GM04504 (cell line): ENCODE measurements at places on chromosomes 7 and 10.
A peak's percentile ranks its signal among the peaks of the same experiment; 100 is the strongest.

DNA sequence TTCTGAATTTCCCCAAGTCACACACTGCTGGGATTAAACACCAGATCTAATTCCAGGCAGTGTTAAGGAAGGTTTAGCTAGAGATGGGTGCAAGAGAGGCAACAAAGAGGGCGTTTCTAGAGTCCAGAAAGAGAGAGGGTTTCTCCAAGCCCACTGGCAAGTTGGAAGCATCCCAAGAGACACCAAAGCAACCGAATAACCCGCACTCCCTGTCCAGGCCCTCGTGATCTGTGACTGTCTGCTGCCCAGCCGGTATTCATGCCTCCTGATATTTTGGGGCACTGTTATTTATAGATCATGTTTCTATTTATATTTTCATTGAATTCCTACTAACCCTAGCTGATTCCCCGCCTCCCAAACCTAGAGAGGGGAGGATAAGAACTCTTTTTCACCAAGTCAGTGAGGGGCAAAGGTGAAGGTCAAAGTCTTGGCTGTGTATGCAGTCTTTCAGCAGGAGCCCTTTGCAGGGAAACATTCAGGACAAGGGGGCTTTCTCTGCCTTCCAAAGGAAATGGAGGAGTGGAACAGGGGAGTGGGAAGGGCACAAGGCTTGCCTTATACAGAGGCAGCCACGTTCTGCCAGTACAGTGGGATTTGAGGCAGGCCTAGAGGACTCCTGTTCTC lies 103.6 kb downstream of the SH3PXD2A start:
- DNase-seq, result no peak

- no peak for DNase-seq
Measured at GRCh38 chr7:33959676-33960075, 54.3 kb downstream of the BMPER start.

DNA sequence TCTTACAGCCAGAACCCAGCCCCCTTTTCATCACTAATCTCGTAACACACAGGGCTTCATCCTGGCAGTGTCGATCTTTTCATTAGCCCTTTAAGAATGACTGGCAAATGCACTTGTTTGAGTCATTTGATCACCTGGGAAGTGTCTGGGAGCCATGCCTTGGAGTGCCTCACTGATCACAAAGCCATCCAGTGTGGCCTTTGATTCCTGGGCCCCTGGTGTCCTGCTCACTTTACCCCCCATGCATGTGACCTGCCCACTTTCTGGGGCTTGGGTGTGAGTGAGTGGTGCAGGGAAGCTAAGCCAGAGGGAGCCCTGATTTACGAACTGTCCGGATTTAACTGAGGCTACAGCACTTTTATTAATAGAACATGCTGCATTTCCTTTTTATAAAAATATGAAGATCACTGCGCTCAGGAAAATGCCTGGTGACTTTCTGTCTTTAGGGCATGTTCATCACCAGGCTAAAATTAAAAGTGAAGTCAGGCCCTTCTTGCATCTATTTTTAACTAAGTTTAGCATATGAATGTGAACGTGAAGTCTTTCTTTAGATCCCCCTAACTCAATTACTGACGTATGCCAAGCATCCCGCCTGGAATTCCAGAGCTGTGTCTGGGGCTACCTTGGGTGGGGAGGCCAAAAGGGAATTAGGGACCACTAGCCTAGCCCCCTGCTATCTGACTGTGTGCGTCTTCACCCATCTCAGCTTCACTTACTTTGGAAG lies 23.6 kb downstream of the RBM20 start:
- DNase-seq, result no peak

DNA sequence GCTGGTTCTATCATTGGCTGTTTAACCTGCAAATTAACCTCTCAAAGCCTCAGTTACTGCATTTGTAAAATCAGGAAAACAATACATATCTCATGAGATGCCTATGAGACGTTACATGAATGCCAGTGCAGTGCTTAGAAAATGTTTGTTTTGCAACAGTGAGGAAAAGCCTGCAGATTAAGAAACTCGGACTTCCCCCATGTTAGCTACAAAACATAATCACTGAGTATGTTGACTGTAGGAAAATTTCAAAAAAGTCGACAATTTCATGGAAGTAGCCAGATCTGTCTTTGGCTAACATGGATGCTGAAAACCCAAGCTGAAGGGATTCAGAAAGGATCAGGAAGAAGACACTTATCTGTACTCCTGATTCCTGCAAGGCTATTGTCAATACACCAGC lies 121.4 kb downstream of the TRIL start:
- DNase-seq, result no peak

- no peak for DNase-seq
Measured at GRCh38 chr10:81109200-81109752, 571.6 kb downstream of the SH2D4B start.

GRCh38 chr7:24432677-24433076 lies 140.6 kb upstream of the PALS2 start:
- DNase-seq, result no peak

- no peak for DNase-seq
Measured at GRCh38 chr7:32145911-32146310, 75.7 kb upstream of the PDE1C start.

DNA sequence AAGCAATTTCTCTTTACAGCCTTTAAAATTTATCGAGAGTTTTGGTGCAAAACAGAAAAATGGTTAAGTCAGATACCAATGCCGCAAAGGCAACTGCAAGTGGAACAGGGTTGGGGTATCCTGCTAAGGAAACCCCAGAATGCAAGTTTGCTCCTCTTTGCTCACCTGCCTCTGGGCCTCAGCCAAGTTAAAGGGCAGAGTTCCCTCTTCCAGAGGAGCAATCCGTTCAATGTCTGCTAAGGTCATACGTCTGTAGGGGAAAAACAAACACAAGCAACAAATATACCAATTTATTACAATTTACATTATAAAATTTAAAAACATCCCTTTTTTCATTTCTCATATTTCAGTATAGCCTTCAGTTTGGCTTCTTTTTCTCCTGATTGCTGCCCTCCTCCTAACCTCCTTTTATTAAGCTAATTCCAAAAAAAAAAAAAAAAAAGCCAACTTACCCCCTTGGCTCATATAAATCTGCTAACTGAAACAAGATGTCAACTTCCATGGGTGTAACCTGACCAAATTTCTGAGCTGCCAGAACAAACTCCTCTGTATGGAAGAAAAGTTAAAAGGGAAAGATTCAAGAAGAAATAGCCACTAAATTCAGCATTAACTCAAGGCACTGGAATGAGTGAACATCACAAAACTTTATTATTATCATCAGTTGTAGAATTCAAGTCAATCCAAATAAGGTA lies 132.6 kb downstream of the SLC25A13 start:
- no peak for DNase-seq

GRCh38 chr10:48232717-48233447 lies 41.6 kb downstream of the FRMPD2 start:
- DNase-seq, result no peak

DNA sequence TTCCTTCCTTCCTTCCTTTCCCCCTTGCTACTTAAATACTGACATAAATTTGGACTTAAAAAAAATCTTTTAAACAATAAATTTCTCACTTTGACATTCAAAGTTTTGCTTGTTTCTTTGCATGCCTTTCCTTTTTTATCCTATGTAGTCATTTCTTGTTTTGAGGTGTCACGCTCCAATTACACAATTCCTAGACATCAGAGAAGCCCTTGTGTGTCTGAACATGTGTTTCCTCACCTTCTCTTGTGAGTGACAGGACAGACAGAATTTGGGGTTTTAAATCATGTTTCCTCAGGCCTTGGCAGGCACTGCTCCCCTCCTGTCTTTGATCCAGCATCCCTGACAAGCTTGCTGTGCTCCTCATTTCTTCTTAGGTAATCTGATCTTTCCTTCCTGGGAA lies 91.3 kb downstream of the CYTH3 start:
- no peak for DNase-seq

GRCh38 chr10:60394446-60394845 lies 4.8 kb upstream of the ANK3 start:
- no peak for DNase-seq

DNA sequence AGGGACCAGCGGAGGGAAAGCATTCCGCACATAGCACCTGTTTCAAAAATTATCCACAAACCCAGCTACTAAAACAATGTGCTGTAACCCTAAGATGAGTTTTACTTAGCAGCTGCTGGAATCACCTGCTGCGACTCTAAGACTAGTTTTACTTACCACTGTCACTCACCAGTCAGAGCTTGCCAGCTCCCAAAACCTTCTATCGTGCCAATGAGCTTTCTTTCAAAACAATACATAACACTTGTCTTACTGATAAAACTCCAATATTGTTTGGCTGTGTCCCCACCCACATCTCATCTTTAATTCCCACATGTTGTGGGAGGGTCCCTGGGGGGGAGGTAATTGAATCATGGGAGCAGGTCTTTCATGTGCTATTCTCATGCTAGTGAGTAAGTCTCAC lies 18.4 kb downstream of the ST8SIA6 start:
- DNase-seq, result no peak

- DNase-seq, result peak; percentile 50
Measured at GRCh38 chr7:2172311-2173188, 60.2 kb downstream of the MAD1L1 start.

GRCh38 chr7:76428868-76429805 lies 4.4 kb downstream of the ZP3 start:
- peak; percentile 24 for DNase-seq

DNA sequence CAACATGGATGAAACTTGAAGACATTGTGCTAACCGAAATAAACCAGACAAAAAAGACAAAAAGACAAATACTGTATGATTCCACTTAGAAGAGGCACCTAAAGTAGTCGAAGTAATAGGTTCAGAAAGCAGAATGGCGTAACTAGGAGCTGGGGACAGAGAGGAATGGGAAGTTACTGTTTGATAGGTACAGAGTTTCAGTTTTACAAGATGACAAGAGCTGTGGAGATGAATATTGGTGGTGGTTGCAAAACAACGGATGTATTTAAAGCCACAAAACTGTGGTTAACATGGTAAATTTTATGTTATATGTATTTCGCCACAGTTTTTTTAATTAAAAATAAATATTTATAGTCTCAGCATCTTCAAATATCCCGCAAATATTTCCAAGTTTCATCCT lies 64.1 kb upstream of the DIP2C start:
- DNase-seq, result no peak

GRCh38 chr7:24227603-24228359 lies 56.2 kb upstream of the NPY start:
- DNase-seq, result no peak

DNA sequence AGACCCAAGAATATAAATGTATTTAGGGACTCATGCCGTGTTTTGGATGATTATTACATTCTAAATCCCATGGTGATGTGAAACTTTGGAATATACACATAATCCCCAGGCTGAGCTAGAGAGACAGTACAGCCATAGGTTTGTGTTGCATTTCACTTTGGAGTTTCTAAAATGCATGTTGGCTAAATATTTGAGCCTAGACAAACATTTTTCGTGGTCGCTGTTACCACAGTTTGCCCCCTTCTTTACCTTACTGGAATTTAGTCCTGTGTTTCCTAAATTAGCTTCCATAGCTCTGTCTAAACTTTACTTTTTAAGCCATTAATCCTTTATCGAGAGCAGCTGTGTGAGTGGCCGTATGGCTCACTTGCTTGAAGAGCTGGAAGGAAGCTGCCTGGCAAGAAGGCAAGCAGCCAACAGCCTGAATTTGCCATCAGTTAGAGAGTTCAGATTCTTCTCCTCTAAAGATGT lies 192.0 kb downstream of the BICC1 start:
- DNase-seq, result no peak

GRCh38 chr7:157840914-157841772 lies 504.3 kb downstream of the DNAJB6 start:
- DNase-seq, result no peak

DNA sequence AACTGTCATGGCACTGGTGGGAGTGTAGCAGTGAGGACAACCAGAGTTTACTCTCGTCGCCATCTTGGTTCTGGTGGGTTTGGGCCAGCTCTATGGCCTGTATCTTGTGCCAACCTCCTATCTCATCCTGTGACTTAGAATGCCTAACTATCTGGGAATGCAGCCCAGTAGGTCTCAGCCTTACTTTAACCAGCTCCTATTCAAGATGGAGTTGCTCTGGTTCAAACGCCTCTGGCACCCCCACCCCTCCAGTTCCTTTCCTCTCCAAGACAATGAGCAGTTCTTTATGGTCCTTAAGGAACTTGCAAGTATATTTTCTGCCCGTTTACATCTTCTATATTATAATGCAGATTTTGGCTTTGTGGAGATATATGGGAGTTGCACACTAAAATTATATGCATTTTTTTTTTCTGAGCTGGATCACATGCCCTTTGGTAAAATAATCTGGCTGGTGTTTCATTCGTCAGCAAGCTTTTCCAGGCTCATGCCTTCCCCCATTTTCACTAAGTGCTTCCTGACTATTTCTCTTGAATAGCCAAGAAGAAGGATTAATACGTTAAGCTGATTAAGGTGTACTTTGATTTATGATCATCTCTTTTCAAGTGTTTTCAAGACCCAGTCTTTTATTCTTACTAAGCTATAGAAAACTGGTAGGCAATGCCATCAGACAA lies 11.2 kb upstream of the WIPF3 start:
- DNase-seq, result no peak

DNA sequence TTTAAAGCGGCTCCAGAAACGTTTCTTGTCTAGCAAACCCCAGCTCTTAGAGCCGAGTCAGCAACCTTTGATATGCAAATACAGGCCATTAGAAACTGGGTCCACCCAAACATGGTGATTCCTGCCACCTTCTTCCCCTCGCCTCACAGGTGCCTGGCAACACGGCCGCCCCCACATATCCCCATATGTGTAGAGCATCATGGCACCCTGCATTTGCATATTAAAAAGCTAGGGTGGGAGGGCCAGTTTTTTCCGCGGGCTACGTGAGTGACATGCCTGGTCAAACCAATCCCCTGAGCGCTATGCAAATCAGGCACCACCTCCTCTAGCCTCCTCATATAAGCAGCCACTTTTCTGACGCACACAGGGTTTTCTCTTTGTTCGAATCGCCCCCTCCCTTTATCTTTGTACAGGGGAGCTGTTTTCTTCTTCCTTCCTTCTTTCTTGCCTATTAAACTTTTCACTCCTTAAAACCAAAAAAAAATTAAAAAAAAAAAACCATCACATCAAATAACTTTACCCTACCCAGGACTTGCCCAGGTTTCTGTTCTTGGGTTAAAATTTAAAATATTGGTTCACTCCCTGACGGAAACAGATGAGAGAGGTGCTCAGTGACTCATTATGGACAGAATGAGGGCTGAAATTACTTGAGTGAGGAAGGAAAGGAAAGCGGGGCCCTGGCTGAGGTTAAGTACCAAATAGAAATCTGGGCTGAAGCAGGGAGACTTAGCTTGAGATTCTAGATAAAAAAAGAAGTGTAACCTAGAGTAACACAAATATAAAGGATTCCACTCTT lies 59.8 kb downstream of the COA1 start:
- DNase-seq, result no peak

GRCh38 chr10:132111871-132112341 lies 46.2 kb downstream of the JAKMIP3 start:
- no peak for DNase-seq
